ENCODE measurements at places on chromosomes 12 and 14.

DNA sequence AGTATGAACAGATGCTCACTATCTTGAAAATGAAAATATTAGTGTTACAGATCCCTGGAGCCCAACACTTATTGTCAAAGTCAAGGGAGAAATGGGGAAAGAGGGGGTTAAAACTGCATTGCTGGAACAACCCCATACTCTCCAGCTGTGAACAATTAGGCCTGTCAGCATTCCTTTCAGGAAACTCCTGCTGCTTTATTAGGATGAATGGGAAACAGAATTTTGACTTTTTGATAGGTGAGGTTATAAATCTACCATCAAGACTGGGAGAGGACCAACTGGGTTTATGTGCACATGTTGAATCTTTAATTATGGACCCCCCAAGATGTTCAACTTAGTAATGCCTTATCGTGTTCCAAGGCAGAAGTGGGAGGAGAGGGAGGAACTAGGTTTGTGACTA lies 85.0 kb downstream of the TMTC1 start:
- no peak for DNase-seq

- DNase-seq, result no peak
These were observed 51.4 kb upstream of the OAS1 start for GRCh38 chr12:112855375-112855774.

DNA sequence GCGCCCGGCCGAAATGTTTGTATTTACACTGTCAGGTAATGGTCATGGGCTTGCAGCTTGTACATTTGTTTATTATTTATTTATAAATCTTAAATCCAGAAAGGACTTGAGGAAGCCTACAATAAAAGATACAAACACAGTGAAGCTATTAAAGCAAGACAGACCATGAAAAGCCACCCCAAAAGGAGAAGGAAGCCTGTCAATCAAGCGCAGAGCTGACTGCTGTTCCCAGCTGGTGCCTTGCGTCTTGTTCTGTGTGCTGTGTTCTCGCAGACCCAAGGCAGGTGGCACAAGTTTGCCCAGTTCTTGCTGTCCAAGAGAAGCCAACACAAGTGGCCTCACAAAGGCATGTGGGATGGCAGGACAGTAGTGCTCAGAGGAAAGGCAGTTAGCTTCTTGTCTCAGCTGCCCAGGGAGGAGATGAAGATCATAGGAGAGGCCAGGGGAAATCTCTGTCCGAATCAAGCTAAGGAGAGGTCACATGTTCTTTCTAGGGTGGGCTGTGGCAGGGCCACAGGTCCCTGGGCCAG lies 73.2 kb downstream of the SLC25A47 start:
- DNase-seq, result no peak

GRCh38 chr14:25896777-25897176 lies 701.1 kb downstream of the NOVA1 start:
- no peak for DNase-seq

DNA sequence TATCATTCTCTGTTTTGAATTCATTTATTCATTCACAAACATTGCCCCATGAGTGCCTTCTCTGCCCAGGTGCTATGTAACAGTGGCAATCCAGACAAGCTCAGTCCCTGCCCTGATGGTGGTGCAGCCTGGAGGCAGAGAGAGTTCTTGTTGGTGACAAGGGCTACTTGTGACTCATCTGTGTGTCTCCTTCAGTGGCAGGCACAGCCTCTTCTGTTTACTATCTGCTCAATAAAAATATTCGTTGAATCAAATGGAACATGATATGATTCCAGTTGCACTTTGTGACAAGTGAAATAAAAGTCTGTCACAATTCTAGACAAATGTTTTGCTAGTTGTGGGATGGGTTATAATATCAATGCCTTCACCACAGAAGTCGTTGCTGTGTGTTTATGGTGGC lies 20.6 kb upstream of the CPM start:
- DNase-seq, result no peak

Data from kidney (tissue), 22 donors.